GM12891 (cell line): ENCODE measurements at places on chromosomes 5 and 9.

- DNase-seq, result no peak
Observed at GRCh38 chr5:16538006-16538405, 72.4 kb upstream of the ZNF622 start.

DNA sequence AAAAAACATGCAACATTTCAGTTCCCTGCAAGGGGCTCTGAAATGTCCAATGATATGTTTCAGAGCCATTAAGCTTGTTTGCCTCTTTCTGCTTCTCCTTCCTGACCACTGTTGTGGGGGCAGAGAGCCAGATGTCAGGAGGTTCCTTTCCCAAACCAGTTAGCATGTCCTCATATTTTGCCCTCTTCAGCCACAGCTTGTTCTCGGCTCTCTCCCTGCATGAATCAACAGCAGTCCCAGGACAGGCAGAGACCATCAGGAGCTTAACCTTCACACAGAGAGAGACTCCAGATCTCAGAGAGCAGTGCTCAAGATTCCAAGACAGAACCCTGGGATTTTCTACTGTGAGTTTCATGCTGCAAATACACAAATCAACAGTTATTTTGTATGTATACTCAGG, 218.5 kb downstream of the COMMD10 start:
- DNase-seq, result no peak

DNA sequence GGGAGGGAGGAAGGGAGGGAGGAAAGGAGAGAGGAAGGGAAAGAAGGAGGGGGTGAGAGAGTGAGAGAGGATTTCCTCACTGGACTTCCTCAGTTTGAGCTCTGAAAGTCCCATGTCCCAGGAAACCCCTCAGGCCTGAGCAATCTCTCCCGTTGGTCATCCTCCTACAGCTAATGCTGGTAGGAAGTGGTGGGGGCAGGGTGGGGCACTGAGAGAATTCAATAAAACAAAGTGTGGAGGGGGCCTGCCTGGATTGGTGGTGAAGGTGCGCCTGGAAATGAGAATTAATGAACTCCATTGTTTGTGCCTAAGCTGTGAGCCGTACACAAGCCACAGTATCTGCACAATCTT, 195.0 kb downstream of the RGS3 start:
- DNase-seq, result no peak

- no peak for DNase-seq
Observed at GRCh38 chr5:104540448-104540847, 977.9 kb upstream of the NUDT12 start.

GRCh38 chr9:13800776-13801175, 513.2 kb downstream of the NFIB start:
- DNase-seq, result no peak

DNA sequence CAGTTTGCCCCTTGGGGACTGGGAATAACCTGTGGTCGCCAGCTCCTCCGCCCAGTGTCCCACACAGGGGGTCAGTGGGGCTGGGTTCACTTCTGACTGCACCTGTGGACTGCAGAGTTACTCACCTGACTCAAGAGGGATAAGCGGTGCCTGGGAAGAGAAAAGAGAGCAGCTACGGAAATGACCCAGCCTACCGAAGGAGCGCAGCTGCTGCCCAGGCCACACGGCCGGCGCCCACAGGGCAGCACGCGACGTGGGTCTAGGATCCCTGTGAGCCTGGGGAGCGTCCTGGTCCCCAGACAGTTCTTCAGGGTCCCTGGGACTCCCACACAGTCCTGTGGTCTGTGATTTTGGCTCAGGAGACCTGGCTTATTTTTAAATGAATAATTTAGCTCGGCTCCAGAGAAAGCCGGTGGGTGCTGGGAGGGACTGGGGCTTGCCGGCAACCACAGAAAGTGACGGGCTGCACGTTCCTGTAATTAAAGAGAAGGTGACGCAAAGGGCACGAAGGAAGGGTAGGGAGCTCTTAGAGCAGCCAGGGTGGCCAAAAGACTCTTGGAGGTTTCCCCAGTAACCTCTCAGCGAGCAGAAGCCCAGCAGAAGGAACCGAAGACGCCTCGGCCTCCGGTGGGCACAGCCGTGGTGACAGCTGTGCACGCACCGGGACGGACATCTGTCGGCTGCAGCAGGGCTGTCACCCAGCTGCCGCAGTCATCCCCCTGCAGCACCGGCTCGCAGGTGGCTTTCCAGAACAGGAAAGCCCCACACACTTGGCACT, 97.5 kb upstream of the FCN2 start:
- no peak for DNase-seq

DNA sequence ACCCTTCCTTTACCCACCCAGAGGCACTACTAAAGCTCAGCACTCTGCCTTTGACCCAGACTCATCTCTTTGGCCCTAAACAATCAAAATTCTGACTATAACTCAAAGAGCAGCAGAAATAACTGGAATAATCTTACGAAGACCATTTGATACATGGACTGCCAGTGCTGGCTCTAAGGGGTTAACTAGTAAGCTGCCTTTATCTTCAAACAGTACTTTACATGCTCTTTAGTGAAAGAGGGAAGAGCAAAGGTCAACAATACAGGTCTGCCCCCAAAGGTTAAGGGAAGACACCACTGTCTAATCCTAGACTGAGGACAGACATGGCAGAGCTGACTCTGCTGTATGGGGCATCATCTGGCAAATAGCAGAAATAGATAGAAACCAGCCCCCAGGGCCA, 45.8 kb downstream of the NRG2 start:
- DNase-seq, result no peak

- DNase-seq, result no peak
Observed at GRCh38 chr5:3324421-3325101, 271.1 kb upstream of the IRX1 start.

GRCh38 chr5:16547200-16547842, 69.5 kb downstream of the RETREG1 start:
- no peak for DNase-seq

DNA sequence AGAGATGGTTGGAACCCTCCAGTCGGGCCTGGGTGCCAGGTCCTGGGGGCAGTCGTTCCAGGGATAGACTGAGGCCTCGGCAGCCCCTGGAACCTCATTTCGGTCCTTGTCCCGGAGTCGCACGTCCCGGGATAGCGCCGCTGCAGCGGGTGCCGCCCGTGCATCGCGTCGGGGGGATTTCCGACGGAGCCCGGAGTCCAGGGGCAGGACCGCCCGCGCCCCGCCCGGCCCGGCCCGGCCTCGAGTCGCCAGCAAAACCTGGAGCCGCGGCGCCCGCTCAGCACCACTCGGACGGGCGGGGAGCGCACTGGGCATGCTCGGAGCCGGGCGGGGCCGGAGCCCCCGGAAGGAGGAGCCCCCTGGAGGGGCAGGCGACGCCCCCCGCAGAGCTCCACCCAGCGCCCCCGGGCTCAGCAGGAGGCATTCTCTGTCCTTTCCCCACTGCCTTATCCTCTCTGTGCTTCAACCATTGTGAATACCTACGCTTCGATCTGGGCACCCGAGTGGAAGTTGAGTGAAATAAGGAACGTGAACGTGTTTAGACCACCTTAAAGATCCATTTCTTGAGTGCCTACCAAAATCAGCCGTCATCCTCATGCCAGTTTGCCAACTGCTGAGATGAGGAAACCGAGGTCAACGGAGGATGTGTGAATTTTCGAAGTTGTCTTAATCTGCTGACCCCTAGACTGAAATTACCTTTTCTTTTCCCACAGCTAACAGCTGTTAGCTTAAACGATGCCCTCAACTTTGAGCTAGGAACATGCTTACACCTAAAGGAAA, 1.7 kb upstream of the PTPN3 start:
- DNase-seq, result no peak

- peak; percentile 29 for DNase-seq
Observed at GRCh38 chr5:80960531-80961375, 590 bp downstream of the RASGRF2 start.

GRCh38 chr5:25515525-25515924, 870.7 kb upstream of the CDH10 start:
- no peak for DNase-seq

- DNase-seq, result no peak
Observed at GRCh38 chr9:117000834-117001233, 313.7 kb downstream of the TRIM32 start.

DNA sequence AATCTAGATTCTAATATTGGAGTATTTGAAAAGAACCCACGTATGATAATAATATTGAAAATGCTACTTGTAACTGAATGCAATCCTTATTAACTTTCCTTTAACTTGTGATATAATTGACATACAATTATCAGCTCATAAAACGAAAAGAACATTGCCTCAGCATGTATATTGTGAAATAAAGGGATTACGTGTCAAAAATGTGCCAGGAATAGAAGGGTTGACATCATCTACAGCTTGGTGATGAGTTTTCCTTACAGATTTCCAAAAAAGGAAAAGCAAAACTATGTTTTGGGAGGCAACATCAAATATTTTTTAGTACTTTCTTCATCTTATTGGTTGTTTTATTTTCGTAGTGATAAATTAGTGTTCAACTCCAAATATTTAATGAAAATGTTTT, 266.0 kb upstream of the PTGER4 start:
- no peak for DNase-seq

DNA sequence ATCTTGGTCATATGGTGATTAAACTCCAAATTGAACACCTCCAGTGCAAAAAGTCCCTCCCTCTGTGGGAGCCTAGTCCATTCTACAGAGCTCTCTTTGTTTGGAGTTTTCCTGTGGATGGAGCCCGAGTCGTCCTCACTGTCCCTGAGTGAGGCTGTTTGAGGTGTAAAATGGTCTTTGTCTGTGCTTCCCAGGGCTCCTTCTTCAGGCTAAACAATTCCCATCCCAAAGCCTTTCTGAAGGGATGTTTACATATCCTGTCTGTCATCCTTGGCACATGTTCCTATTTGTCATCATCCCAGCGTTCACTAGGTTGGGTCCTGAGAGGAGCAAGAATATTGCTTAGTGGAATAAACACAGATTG, 68.9 kb downstream of the COL27A1 start:
- DNase-seq, result no peak

GRCh38 chr9:91162311-91162710, 199.4 kb downstream of the AUH start:
- no peak for DNase-seq

GRCh38 chr5:119347991-119348390, 7.8 kb upstream of the TNFAIP8 start:
- no peak for DNase-seq

DNA sequence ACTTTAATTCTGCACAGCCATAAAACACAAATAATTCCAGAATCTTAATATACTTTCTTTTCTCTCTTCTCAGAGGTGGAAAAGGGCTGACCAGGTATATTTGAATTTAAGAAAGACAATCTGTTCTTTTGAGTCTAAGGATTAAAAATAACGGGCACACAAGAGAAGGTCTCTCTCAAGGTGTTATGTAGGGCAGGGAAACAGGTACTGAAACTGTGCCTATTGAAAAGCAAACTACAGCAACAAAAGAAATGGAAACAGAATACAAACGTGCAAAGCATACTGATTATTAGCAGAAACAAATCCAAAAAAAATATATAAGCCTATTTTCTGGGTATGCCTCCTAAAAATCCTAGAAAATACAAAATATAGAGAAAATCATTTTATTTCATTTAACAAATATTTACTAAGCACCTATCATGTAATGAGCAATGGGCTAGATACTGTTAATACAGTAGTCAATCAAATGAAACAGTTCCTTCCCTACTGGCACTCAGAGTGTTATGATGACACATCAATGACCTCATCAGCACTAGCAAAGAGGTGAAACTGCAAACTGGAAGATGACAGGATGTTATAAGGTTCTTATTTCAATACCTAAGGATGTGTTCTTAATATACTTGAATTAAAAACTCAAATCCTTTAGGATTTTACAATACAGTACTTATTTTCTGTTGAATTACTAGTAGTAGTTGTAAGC, 87.7 kb downstream of the AUH start:
- DNase-seq, result no peak

DNA sequence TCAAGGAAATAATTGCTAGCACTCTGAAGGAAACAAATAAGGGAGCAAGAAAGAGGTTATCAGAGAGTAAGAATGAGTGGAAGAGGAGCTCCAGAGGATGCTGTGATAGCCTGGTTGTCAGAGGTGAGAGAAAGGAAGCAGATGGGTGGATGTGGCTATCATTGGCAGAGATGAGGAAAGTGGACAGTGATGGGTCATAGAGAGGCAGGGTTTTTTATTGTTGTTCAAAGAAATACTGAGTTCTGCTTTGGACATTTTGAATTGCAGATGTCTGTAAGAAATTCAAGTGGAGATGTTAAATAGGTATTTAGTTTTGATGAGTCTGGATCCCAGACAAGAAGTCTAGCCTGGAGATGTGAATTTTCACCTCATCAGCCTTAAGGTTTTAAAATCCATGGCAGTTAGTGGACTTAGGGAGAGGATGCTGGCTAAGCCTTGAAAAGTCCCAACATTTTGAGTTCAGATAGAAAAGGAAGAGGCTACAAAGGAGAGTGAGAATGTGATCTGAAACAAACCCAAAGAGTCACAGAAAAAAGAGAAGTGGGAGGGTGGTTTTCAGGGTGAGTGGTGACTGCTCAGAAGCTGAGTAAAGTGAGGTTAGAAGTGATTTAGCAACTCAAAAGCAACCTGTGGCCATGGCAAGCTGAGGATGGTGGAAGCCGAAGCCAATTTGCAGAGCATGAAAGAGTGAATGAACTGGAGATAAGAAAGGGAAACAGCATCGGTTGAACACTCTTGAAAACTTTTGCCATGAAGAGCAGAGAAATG, 50.4 kb downstream of the PPIC start:
- peak; percentile 24 for DNase-seq

- no peak for DNase-seq
Observed at GRCh38 chr9:122005597-122005996, 87.5 kb downstream of the TTLL11 start.

DNA sequence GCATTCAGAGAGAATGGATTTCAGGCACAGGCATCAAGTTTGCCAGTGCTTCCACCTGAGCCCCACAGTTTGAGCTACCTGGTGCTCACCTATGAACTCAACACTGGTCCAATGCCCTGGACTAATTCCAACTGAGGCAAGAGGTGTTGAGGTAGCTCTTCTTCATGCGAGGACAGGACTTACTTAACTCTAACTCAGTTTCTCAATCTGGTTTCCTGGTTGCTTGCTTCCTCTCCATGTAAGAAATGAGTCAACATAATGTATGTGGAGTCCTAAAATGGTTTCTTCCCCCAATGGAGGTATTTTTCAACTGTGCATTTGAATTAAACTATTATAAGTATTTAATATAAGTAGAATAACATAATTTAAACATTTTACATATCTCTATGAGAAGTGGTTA, 523.6 kb upstream of the DAB2 start:
- no peak for DNase-seq

- no peak for DNase-seq
Observed at GRCh38 chr9:98516897-98517503, 191.7 kb downstream of the GABBR2 start.

DNA sequence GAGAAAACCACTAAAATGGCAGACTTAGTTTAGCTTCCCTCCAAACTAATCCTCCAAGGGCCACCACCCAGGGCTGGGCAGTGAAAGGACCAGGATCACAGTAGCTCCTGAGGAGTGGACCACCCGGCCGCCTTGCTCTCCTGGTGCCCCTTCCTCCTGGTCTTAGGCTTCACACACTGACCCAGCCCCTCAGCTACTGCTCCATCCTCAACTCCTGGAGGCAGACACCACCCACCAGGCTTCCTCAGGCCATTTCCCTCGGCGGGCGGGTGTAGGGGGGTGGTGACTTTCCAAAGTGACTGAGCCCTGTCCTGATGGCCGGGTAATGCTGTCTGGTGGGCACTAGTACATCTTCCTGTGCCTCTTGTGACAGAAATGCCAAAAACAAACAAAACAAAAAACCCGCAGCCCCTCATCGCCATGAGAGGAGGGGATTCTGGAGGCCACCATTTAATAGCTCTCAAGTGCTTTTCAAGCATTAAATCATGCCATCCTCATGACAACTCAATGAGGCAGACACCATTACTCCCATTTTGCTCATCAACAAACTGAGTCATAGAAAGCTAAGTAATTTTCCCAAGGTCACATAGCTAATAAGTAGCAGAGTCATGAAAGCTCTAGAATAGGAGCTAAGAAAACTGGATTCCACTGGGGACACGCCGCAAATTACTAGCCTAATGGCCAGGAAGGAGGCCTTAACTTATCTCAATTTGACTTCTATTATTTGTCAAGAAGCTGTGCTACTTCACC, 91.3 kb upstream of the LRRTM2 start:
- no peak for DNase-seq
